ENCODE measurements at places on chromosomes 4 and X.
A peak's percentile ranks its signal among the peaks of the same experiment; 100 is the strongest.

- DNase-seq: no peak
Measured at GRCh38 chr4:54254915-54255246, 25.8 kb downstream of the PDGFRA start.

DNA sequence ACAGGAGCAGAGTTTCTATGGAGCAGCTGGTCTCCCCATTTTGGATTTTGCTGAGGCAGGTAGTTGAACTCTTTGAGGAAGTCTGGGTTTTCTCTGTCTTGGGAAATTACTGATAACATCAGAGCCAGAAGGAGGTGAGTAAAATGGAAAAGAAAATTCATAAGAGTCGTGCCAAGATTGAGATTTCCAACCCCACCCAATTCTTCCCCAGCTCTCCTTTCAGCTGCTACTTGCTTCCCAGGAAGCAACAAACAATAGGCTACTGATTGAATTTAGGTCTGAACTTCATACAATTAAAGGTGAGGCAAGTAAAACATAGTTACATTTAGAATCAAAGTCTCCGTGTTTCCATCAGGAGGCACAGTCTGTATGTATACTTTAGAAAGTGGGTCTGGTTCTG is 54.6 kb upstream of the EOLA2 start:
- no peak for DNase-seq

DNA sequence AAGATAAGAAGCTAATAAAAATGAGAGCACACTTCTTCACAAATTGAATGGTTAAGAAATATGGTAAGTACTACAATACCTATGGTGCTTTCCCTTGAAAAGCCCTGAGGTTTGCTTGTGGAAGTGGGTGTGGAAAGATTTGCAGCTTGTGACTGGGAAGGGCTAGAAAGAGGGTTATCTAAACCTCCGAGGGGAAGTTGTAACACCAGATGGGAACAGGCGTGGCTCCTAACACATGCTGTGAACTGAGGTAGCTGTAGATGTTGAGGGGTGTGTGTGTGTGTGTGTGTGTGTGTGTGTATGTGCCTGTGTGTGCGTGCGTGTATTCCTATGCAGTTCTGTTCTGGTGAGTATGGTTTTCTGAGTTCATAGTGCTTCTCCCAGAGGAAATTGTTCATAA is 21.5 kb downstream of the FRMPD4 start:
- no peak for DNase-seq

GRCh38 chr4:153433754-153434105 is 32.4 kb upstream of the TMEM131L start:
- no peak for DNase-seq

- DNase-seq: no peak
Measured at GRCh38 chrX:16386126-16386525, 218.8 kb downstream of the MAGEB17 start.

DNA sequence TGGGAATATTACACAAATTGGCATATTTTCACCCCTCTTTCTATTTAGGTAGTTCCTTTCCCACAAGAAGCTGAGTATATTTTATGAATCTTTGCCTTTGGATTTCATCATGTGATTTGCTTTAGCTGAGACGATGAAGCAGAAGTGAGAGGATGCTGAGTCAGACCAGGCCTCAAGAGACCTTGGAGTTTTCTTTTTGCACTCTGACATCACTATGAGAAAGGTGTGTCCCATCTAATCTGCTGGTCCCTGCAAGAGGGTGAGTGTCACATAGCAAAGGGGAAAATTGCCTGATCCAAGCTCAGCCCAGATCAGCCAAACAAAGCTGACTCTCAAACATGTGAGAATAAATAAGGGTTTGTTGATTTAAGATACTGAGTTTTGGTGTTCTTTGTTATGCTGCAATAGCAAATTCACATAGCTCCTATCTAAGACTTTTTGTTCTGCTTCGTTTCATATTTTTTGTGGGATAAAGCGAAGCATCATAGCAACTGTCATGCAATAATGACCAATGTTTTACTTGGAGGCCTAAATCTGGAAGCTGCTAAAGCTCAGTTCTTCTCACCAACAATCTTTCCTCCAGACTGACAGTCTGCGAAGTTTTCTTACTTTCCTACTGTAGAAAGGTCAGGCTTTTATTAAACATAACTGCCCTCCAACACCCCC is 176.9 kb downstream of the PDHA2 start:
- DNase-seq: no peak

GRCh38 chr4:56871371-56871866 is 36.3 kb upstream of the REST start:
- no peak for DNase-seq

- peak; percentile 6 for DNase-seq
Measured at GRCh38 chr4:30380404-30380998, 339.7 kb upstream of the PCDH7 start.

DNA sequence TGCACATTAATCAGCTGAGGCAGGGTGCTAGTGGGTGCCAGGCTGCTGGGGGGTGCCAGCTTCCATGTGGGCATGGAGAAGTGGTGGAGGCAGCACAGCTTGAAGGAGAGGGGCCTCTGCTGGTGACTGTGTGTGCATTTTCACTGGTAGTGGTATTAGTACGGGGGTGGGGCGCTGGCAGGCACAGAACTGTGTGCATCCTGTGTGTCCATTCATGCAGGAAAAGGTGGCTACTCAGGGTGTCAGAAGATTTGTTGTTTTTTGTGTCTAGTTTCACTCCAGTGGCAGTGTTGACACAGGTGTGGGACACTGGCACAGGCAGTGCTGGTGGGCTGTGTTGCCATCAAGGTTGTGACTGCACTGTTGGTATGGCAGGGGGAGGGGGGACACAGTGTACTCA is 1303.6 kb downstream of the FAM133A start:
- DNase-seq: no peak

DNA sequence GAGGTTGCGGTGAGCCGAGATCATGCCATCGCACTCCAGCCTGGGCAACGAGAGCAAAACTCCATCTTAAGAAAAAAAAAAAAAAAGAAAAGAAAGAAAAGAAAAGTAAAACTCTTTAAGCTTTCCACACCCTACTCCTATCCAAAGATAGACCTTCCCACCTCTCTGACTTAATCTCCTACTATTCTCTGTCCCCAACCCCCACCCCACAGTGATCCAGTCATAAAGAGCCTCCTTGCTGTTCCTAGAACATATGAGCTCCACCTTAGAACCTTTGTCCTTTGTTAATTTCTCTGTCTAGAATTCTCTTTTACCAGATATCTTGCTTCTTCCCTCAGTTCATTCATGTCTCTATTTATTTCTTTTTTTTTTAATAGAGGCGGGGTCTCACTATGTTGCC is 30.1 kb upstream of the MSN start:
- DNase-seq: no peak

DNA sequence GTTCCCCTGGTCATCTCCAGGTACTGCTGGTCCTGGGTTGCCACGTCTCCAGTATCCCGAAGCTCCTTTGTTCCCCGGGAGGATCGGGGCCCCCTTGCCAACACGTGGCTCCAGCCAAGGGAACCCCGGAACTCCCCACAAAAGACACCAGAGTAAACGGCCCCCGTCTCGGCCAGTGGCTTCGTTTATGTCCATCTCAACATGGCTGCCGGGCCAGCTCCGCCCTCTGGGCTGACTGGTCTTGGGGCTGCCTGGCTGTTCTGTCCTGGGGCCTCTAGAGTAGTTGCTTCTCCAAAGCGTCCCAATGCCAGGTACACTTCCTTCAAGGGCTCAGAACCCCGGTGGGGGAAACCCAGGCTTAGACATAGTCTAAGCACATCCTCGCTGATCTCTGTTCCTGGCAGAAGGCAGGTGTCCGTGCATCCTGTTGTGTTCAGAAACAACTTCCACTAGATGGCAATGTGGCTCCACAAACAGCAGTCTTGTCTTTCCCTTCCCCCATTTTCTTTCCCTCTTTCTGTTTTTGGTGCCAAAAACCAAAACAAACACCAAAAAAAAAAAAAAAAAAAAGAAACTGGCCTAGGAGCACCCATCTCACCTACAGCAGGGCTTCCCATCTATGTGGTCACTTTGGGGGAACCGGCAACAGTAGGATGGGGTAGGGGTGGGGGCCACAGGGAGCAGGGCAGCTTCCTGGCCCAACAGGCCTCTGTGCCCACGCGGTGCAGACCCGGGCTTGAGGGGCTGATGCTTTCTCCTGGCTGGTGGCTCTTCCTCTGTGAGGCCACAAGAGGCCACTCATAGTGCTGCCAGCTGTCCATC is 35.3 kb downstream of the NBDY start:
- no peak for DNase-seq

- DNase-seq: no peak
Measured at GRCh38 chr4:3436048-3436797, 5.5 kb upstream of the HGFAC start.

DNA sequence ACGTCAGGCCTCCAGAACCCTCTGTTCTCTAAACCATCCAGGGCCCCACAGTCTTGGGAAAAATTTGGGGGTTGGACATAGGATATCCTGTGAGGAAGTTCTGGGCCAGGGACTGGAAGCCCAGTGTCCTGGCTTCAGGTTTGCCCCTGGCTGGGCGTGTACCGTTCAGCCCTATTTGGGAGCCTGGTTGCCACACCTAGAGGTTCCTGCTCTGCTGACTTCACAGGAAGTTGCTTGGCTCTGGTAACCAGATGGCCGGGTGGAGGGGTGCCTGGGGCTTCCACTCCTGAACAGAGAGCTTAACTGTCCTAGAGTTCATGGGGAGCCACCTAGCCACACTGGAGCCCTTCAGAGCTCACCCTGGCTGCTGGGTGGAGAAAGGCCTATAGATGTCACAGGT is 1.1 kb downstream of the TAFAZZIN start:
- DNase-seq: no peak

DNA sequence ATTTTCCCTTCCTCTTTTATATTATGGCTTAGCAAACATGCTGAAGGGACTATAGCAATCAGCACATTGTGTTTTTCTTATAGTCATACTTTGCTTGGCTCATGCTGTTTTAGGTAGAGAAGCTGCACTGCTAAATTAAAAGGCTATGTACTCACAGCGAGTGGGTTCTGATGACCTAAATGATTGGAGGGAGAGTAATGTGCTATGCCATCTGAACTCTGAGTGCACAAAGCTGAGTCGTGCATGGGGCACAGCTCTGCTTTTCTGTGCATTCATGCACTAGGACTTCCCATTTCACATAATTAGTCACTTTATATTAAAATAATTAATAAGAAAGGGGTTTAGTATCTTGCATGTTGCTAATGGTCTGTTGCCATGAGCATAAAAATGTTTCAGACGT is 132.7 kb upstream of the ADGRL3 start:
- no peak for DNase-seq

GRCh38 chrX:42934020-42934726 is 156.2 kb upstream of the PPP1R2C start:
- DNase-seq: no peak

GRCh38 chrX:22035236-22035635 is 3.1 kb downstream of the PHEX start:
- no peak for DNase-seq

- DNase-seq: no peak
Measured at GRCh38 chr4:156832886-156833285, 138.7 kb downstream of the PDGFC start.

- DNase-seq: no peak
Measured at GRCh38 chr4:6177587-6178197, 22.7 kb downstream of the JAKMIP1 start.

DNA sequence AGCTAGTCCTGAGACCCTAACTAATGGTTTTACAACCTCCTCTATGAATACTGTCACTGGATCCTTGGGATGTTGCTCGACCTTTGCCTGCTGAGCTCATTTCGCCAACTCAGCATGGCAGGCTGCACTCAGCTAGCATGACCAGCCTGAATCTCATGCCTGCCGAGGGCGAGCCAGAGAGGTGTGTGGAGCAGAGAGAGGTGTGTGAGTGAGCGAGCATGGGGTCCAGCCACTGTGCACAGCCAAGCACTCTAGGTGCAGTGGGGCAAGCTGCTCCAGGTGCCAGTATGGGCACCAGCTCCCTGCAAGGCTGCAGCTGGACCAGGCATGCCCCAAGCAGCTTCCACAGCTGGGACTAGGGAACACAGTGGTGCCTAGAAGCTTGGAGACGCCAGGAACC is 410.9 kb downstream of the PCDH10 start:
- DNase-seq: no peak

GRCh38 chrX:96987228-96987627 is 103.5 kb downstream of the RPA4 start:
- no peak for DNase-seq

DNA sequence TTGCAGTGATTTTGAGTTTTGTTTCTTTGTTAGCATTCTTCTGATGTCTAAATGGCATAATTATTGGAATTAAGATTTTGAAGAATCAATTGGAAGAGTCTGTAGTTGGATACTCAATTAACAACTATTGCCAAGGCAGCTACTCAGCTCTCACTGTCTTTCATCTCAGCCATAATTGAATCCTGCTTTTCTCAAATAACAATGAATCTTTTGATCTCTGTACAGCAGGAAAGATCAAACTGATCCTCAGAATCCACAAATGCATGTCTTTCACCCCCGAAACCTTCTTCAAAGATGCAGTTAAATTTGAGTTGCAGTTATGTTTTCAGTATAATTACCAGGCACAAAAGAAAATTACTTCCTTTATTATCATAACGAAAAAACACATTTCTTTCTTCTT is 86.2 kb downstream of the MAD2L1 start:
- no peak for DNase-seq

GRCh38 chr4:141705747-141706377 is 69.5 kb downstream of the IL15 start:
- no peak for DNase-seq

GRCh38 chr4:64409300-64409699 is at the start of gene TECRL:
Gene TECRL, minus strand, starts transcription at chr4:64409450. Its CDS starts 99 bp downstream, at chr4:64409351.
- DNase-seq: no peak

DNA sequence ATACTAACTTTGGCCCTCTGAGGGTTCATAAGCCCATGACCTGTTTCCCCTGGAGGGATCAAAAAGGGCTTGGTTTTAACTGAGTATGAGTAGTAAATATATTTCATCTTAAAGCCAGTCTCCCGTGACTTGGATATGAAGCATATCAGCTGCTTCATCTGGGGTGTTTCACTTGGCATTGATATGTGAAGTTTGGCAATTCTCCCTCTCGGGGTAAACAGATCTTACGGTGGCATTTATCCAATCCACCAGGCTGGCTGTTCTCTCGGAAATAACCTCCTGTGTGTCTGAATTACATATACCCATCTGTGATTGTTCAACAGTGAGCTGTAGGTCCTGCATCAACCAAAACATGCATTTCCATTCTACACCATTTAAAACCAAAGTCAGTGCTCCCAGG is 130.7 kb downstream of the ADAM29 start:
- DNase-seq: no peak

DNA sequence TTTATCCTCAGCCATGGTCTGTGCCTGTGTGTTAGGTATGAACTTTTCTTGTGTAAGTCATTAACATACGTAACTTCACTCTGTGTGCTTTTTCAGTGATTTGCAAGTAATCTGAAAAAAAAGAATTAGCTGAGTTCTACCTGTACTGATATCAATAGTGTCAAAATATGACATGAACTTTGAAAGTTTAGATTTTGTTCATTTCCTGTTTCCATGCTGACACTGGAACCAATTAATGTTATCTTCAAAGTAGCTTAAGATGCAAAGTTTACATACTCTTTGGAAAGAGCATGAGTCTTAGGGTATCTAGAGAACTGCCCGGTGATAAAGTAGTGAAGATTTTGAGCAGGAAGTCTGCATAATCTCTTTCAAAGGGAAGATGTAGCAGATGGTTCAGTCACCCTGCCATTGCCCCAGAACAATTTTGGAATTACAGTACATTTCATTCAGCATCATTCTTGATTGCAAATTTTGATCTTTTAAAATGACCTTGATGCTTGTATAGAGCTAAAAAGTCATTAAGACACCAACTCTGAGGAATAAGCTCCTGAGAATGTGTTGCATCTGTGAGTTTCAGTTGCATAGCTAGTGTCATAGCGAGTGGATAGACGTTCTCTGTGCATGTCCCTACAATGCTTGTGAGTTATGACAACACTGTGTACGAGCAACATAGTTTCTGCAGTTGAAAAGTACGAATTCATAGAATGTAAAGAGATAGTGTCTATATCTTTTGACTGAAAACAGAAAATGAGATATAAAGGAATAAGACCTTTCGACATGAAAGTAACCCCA is 130.5 kb downstream of the PTTG2 start:
- no peak for DNase-seq
